ENCODE measurements at places on chromosomes 7 and 10.

GRCh38 chr7:47452295-47452694, 129.6 kb downstream of the TNS3 start:
- DNase-seq, result no peak

DNA sequence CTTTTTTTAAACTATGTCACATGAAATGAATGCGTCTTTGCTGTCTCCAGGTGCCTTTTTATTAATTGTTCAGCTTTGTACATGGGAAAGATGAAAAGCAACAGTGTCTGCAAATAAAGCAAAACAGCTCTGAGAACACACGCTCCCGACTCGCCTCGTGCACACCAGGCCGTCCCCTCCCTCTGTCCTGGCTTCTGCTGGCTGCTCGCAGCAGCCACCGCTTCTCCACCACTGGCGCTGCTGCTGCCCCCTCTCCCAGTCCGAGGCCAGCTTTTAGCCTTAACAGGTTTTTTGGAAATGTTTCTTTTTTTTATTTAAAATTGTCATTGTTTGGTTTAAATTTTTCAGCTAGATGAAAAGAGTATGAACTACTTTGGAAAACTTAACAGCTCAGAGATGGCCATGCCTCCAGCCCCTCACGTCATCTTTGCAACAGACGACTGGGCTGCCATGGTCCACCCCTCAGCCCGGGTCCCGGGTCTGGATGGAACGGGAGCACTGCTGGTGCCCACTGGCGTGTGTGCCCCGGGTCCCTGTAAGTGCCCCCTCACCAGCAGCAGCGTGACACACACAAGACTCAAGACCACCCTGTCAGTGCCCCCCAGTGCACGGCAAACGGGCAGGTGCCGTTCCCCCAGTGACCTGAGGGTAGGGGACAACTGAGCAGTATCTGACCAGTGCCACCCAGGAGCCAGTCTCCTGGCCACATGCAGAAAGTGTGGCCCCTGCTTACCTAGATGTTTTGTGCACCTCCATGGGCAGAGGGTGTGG, 415.6 kb upstream of the FOXK1 start:
- DNase-seq, result no peak

DNA sequence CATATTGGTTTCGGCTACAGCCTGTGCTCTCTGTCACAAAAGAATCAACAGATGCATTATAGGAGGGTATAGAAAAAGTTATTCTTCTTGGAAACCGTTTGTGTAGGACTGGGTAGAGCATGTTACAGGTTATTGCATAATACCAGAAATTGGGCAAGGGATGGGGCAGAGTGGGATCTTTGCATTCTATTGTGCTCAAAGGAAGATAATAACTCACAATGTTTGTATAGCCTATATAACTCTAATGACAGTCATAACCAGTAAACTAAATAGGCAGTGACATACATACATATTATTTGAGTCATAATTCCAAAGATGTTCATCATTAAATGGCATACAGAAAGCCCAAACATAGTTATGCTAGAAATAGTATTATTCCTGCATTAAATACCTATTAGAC, 179.7 kb downstream of the XPNPEP1 start:
- DNase-seq, result no peak

GRCh38 chr10:43046288-43046991, 30.4 kb upstream of the RET start:
- DNase-seq, result no peak

DNA sequence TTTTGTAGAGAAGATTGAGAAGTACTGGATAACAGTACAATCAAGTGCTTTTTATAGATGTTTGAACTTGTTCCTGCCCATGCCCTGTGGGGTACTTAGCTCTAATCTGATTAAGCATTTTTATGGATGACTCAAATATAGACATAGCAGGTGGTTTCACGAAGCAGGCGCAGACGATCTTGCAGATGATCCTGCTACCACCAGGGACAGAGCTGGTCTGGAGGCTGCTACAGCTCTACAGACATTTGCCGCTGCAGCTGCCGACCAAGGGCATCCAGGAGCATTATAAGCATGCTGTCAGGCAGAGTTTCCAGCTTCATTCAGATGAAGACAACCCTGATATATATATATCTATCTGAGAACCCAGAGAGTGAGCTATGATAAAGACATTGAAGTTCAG, 650.4 kb downstream of the NXPH1 start:
- DNase-seq, result no peak

DNA sequence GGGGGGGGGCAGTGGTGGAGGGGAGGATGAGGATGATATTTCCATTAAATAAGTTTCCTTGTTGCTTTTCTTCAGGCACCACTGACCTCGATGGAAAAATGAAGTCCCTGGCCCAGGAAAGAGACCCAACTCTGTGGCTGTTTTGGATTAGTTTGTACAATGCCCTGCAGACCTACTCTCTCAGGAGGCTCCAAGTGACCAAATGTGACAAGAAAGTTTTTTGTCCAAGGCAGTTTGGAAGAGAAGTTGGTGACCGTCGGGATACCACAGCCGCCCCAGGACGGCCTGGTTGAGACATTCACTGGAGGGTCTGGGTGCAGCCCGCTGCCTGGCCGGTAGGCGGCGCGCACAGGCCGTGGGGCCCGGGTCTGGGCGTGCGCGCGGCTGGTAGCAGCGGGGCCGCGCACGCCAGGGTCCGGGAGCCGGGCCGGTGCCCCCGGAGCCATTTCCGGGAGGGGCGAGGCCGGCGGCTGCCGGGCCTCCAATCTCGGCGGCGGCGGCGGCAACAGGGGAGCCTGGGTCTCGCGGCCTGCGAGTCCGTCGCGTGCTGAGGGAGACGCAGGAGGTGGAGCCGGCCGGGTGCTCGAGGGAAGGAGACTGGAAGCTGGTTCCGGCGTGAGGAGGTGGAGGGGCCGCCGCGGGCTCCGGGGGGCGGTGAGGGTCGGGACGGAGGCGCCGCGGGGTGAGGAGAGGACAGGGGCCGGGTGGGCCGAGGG, at the start of gene SGPL1:
SGPL1 (plus strand) TSS at position 445 of the 716 bp plus-strand sequence. CDS start 906 bp downstream, outside the sequence.
- DNase-seq, result peak; percentile 95

GRCh38 chr7:152342796-152343195, 93.0 kb downstream of the KMT2C start:
- no peak for DNase-seq

GRCh38 chr10:104120903-104121484, 977 bp upstream of the SFR1 start:
- peak; percentile 91 for DNase-seq

DNA sequence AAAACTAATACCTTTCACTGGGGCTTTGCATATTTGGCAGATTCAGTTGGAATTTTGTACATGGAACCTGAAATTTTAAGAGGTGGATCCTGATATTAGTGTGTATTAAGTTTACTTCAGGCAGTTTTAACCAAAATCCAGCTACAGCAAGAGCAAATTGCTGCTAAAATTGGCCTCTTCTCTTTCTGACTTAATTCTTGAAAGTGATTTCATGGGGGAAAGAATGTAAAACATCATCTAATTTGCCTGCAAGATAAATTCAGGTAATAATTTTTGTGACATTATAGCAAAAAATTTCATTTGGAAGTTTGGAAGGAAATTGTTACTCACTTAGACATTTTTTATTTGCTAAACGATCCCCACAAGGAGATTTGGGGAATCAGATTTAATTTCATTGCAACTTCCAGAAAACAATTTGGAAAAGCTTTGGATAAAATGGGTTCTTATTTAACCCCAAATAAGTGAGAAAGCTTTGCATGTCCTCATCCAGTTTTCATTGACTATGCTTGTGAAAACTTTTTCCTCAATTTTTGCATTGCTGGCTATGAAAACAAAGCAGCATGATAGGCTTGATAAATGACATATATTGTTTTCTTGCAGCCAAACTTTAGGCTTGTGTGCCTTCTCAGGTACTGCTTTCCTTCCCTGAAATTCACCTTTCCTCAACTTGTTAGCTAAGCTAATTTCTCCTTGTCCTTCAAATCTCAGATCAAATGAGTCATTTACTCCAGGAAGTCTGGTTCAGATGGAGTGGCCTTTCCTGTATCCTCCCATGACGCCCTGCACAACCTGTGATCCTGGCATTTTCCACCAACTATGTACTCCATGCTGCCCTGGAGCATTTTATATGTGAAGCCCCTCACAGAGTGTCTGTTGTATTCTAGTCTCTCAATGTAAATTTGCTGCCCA, 27.4 kb upstream of the ZNF438 start:
- no peak for DNase-seq

GRCh38 chr7:90236721-90237289, 8.2 kb upstream of the CFAP69 start:
- no peak for DNase-seq

GRCh38 chr10:31677195-31678138, 251.2 kb downstream of the ARHGAP12 start:
- no peak for DNase-seq

- no peak for DNase-seq
These were observed 339.0 kb downstream of the GATA3 start for GRCh38 chr10:8393531-8393930.

- no peak for DNase-seq
These were observed 21.8 kb upstream of the SEMA3C start for GRCh38 chr7:80940539-80941207.

DNA sequence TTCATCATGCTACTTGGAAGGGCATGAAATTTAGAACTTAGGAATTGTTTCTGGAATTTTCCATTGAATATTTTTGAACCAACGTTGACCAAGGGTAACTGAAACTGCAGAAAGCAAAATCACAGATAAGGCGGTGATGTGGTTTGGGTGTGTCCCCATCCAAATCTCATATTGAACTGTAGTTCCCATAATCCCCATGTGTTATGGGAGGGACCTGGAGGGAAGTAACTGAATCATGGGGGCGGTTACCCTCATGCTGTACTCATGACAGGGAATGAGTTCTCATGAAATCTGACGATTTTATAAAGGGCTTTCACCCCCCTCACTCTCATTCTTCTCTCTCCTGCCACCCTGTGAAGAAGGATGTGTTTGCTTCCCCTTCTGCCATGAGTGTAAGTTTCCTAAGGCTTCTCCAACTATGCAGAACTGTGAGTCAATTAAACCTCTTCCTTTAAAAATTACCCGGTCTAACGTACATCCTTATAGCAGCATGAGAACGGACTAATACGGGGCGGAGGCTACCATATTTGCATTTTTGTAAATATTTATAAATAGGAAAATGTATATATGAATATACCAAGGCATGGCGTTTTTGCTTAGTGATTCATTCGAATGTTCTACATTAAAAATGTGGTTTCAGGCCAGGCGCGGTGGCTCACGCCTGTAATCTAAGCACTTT, 12.4 kb downstream of the NMT2 start:
- DNase-seq, result no peak

- DNase-seq, result no peak
These were observed 4.6 kb upstream of the TWIST1 start for GRCh38 chr7:19121977-19122588.

DNA sequence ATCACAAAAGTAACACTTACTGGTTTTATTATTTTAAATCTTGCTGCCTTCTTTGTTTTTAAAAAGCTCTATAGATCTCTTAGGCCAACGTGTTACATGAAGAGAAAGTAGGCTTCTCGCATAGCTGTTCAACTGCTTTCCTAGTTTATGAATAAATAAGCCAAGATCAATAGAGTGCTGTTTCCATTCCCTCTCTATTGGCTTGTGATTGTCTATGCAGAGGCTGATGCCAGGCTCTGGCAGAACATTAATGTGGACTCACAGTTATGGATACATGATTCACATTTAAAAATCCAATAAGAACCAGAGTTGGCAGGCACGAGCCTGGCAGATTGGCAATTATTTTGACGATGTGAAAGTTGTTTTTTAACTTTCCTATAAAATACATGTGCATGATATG, 137.5 kb downstream of the GNAT3 start:
- no peak for DNase-seq

DNA sequence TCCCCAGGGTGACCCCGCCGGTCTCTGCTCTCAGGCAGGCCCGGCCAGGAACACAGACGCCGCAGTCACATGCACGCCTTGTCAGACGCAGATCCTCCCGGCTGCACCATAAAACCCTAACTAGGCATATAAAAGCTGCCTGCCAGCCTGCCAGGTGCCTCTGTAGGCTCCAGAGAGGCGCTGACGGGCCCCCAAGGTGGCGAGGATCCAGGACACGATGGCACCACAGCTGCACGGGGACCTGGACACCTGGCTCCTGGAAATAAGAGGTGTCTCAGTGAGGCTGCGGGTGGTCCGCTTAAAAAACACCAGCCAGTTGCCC, 21.9 kb upstream of the GDF10 start:
- DNase-seq, result no peak

DNA sequence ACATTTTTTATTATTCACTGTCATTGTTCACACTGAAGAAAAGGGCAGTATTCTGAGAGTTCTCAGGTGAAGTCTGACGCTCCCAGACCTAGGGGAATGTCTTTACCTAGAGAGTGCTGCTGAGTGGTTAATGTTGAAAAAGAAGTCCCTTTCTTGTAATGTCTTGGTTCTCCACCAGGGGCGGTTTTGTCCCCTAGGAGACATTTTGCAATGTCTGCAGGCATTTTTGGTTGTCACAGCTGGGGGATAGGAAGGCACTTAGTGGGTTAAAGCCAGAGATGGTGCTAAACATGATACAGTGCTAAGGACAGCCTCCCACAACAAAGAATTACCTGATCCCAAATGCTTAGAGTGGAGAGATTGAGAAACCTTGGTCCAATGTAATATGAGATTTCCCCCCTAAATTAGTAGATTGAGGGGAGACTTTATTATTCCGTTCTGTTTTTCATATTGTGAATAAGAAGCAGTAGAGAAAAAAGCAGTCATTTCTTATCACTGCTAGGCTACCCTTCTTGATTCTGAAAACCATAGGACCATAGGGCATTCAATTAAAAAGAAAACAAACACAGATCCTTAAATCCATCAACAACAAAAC, 13.1 kb downstream of the UMAD1 start:
- peak; percentile 36 for DNase-seq

DNA sequence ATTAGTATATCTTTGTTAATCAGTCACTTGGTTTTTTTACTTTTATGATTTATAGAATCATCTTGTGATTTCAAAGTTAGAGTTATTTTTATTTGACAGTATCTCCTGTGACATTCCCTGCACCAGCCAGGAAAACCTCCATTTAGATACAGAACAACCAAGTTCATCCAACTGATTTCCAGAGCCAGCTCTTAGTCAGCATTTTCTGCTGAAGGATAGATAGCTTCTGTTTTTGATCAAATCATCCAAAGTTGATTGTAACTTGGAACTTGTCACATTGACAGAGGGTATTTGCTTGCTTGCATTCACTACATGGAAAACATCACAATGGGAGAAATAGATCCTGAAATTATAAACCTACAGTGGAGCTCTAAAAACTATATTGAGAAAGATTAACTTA, 122.6 kb downstream of the PON1 start:
- no peak for DNase-seq

GRCh38 chr10:129945941-129946760, 17.9 kb downstream of the EBF3 start:
- DNase-seq, result no peak
